ENCODE measurements at places on chromosomes 1 and 21.

- peak; percentile 48 for DNase-seq
Observed at GRCh38 chr21:15062606-15062965, 2.2 kb downstream of the NRIP1 start.

GRCh38 chr21:17540530-17540929 lies 27.7 kb downstream of the CXADR start:
- DNase-seq = no peak

DNA sequence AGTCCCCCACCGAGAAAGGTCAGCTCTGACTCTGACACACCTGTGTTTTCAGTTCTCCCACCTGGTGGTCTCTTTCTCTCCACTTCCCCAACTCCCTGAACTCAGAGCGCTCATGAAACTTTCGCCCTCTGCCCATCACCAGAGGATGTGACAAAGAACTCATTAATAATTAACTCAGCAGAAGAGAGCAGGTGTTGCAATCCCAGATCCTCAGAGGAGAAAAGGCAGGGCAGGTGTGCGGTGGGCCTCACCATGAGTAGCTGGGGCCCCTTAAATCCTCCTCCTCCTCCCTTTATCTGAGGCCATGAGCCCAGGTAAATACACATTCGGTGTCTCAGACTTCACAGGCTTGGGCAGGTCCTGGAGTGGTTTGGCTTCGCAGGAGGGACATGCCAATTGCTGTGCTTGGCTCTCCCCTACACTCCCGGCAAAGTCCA lies 1.7 kb upstream of the LAMB3 start:
- no peak for DNase-seq

- no peak for DNase-seq
Observed at GRCh38 chr1:205629751-205630150, 2.1 kb downstream of the ELK4 start.

DNA sequence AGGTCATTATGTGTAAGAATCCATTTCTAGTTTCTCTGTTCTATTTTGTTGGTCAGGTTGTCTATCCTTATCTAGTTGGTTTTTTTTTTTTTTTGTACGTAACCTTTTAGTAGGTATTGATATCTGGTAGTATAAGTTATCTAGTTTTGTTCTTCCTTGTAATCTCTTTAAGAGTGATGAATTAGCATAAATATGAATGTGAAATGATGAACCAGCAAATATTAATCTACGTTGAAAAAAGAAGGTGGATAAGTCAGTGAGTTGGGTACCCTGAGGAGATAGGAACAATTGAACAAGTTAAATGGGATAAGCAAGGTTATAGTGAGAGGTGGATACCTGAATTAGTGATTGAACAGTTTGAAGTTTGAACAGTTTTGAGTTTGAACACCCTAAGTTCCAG lies 33.9 kb downstream of the TTC3 start:
- no peak for DNase-seq

DNA sequence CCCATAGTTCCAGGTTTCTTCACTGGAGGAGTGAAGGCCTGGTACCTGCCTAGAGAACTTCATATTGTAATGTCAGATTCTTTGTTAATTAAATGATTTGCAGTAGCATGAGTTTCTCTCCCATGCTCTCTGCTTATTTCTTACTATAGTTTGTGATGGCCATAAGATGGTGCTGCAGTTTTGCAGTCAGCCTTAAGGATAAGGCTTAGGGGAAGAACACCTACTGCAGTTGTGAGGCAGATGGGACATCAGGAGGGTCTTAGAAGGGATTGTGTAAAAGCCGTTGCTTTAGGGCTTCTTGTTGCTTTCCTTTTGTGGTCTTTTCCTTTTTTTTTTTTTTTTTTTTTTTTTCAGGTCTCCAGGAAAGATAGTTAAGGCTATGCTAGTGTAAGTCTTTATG lies 61.8 kb downstream of the MACF1 start:
- DNase-seq = peak; percentile 39

DNA sequence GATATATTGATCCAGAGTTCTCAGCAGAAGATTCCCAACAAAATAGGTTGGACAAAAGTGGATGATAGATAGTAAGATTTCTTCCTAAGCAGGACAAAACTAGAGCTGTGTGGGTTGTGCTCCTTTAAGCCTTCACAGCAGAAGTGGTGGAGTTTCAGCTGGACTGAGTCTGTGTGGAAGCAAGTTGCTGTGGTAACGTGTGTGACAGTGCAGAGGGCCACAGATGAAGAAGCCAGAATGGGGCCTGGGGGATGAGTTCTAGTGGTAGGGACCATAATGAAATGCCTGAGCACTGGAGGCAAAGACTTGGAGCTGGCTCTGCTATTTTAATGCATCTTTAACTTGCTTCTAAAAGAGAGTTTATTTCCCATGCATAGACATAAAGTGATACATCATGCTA lies 238.7 kb upstream of the POGK start:
- no peak for DNase-seq

DNA sequence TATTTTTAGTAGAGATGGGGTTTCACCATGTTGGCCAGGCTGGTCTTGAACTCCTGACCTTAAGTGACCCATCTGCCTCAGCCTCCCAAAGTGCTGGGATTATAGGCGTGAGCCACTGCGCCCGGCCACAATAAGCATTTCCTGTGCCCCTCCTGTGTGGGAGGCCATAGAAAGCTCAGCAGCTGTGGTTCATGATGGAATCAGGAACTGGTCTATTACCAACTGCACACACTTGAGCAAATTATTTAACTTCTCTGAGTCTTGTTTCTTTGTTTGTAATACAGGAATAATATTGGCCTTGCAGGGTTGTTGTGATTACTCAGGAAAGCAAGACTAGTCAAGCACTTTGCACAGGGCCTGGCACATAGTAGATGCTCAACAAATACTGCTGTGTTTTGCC lies 15.0 kb downstream of the RHBG start:
- DNase-seq = no peak

GRCh38 chr1:58802640-58803399 lies 19.0 kb upstream of the JUN start:
- no peak for DNase-seq

DNA sequence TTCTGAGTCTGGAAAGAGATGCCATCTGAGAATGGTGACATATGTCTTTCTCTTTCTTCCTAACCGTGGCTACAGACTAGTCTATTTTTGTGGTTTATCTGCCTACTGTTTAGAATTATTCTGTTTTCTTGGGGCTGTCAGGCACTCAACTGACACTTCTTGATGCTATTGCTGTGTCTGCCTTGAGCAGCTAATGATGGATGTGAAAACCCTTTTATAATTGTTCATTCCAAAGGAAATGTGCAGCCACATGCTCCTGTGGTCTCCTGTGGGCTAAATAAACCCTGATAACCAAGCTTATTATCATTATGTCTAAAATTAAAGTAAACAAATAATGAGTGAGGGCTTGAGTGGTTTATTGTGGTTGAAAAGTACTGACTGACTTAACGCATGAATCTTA lies 52.7 kb upstream of the CXADR start:
- DNase-seq = peak; percentile 37

GRCh38 chr1:1072849-1073742 lies 1.0 kb downstream of the RNF223 start:
- no peak for DNase-seq

DNA sequence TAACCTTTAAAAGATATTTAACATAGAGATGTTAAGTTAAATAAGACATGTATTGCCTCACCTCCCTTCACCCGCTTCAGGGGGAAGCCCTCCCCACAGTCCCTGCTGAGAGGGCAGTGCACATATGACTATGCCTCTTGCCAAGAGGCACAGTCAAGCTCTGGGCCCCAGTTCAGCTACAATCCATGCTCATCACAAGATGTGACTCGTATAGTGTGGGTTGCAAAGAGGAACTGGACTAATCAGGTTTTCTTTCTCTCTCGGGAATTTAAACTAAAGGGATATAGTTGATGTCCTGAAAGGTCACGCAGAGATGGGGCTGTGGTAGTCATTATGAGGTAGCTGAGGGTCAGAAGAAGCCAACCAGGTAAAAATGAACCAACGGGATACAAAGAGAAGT lies 35.6 kb downstream of the LYST start:
- peak; percentile 57 for DNase-seq

- no peak for DNase-seq
Observed at GRCh38 chr1:38569932-38570656, 289.5 kb downstream of the RRAGC start.

GRCh38 chr1:235006816-235007215 lies 121.8 kb downstream of the TOMM20 start:
- DNase-seq = no peak

- no peak for DNase-seq
Observed at GRCh38 chr1:67552336-67552759, 122.1 kb upstream of the SERBP1 start.

- no peak for DNase-seq
Observed at GRCh38 chr1:151702936-151703335, 13.7 kb downstream of the CELF3 start.

DNA sequence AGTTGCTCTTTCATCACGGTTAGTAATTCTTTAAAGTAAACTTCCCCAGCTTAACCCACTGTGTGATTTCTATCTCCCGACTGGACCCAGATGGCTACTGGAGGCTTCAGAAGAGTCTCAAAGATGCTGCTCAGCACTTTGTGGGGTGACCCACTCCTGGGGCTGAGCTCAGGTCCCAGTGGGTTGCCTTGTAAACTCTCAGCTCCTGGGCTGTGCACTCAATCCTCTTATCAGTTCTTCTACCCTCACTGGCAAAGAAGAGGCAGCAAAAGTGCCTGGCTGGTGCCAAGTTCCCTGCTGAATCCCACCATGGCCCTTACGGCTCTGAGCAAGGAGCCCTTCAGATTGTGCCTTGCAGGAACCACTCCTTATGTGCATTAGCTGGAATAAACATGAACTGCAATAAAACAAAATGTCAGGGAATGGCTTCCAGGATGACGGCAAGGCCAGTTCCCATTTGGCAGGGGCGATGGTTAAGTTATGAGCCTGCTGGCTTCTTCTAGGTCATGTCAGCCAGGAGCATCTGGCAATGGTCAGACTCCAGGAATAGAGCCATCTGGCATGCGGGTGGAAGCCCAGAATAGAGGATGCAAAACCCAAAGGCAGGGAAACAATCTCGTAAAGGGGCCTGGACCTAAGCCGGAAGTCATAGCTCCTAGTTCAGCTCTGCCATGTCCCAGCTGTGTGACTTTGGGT lies 6.8 kb downstream of the MYOC start:
- peak; percentile 32 for DNase-seq

GRCh38 chr1:2271841-2272655 lies 43.9 kb downstream of the SKI start:
- DNase-seq = no peak

GRCh38 chr21:46182548-46183336 lies 1.5 kb downstream of the SPATC1L start:
- no peak for DNase-seq

DNA sequence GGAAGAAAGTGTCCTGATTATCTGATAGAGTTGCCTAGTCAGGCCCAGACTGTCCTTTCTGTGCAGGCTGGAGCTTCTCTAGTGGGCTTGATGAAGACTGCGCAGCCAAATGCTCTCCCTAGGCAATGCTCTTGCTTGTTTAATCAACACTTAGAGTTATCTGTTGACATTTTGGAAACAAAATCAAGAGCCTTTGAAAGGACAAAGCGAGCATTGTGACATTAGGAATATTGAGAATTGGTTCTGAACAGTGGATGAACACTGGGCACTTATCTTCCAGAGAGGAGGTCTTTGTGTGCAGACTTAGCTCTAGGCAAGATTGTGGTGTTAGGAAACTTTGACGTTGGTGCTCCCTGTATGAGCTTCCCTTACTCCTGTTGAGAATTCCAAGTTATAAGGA lies 94.5 kb downstream of the DNTTIP2 start:
- no peak for DNase-seq

DNA sequence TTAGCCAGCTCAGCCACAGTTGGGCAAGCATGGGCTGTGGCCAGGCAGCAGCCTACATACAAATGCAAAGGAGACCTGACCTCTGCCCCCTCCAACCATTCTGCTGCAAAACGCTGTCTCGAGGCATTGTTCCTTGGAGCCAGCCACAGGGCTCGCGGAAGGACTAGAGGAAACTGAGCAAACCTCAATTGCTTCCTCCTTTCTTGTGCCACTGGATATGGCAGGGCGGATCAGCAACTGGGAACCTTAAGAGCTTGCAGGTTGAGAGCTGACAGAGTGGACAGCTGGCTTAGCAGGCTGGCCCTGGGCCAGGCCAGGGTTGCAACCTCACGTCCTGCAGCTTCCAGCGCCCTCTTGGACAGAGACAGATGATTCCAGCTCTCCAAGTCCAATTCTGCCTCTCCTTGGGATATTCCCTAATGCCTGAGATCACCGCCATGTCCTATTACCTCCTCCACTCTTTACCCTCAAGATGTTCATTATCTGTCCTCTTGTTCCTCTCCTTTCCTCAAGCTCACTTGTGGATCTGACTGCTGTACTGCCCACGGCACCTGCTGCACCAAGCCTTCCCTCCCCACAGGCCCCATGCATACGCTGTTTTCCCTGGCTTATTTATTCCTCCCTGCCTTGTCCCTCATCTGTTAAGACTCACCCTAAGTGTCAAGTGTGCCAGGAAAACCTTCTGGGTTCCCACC lies 67.5 kb downstream of the SDC3 start:
- peak; percentile 63 for DNase-seq

- DNase-seq = peak; percentile 93
Observed at GRCh38 chr21:26846036-26846931, 1.1 kb upstream of the ADAMTS1 start.

GRCh38 chr1:231165371-231165770 lies 3.5 kb downstream of the TRIM67 start:
- peak; percentile 51 for DNase-seq

DNA sequence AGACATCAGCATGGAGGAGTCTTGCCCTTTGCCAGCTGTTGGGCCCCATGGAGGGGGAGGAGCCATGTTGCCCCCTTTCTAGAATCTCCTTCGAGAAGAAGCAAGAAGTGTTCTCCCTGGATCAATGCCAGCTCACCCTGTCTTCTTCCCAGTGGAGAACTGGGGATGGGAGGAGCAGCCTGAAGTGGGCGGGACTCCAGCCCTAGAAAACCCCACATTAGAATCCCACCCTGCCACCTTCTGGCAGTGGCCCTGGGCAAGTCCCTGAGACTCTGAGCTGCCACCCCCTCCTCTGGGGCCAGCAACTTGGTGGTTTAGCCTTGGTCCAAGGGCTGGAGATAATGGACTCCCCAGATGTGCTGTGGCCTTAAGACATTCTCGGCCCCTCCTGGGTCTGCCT lies 51.7 kb downstream of the PAX7 start:
- no peak for DNase-seq

GRCh38 chr1:243845888-243846287 lies 4.2 kb downstream of the AKT3 start:
- no peak for DNase-seq

DNA sequence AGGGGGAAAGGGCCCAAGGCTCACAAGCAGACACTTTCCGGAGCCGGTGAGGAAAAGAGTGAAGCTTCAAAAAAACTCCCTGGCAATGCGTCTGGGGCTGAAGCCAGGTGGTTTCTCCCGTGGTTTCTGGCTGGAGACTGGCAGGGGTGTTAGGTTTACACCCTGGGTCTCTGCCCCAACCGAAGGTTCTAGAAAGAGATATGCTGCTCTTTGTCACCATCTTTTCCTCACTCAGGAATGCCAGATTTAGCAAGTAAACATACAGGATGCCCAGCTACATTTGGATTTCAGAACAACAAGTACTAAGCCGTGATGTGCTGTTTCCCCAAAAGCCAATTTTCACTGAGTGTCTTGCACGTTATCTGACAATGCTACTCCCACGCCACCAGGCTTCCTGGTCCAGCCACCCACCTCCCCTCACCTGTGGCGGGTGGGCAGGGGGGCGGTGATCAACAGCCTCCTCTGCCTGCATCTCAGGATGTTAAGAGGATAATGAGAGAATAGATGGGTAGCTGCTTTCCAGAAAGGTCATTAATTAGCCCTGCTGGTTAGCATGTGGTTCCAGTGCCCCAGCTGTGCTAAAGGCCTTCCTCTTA lies 69.6 kb upstream of the OLIG2 start:
- DNase-seq = no peak
